ENCODE measurements at places on chromosomes 13 and 19.

DNA sequence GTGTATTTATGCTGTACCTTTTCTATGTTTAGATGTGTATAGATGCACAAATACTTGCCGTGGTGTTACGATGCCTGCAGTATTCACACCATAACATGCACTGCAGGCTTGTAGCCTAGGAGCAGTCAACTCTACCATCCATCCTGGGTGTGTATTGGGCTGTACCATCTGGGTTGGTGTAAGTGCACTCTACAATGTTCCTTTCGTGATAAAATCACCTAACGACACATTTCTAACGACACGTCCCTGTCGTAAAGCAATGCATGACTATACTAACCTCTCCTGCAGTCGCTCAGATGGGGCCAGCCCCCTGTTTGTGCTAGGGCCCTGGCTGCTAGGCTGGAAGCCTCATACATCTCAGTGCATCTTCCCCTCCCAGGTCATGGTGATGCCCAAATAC, 18.4 kb downstream of the CD177 start:
- DNase-seq, result no peak

- DNase-seq, result no peak
Measured at GRCh38 chr13:37046062-37046461, 13.4 kb downstream of the SUPT20H start.

DNA sequence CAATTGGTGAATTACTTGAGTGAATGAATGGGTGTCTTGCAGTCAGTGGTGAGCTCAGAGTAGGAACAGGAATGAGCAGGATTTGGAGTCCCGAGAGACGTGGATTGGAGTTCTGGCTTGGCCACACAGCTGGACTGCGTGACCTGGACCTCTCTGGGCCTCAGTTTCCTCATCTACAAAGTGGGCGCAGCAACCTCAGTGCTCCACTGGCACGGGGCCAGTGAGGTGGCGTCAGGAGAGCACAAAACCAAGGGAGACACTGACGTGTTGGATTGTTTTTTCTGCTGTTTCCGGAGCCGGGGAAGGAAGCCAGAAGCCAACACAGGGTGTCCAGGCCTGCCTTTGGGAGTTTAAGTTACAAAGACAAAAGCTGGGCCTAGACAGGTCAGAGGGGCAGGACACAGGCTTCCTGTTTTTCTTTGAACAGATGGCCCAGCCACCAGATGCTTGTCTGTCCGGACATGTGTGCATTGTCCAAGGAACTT, 6.5 kb upstream of the DOCK6 start:
- DNase-seq, result peak; percentile 86

GRCh38 chr13:98293103-98293502, 116.0 kb upstream of the RNF113B start:
- DNase-seq, result no peak

DNA sequence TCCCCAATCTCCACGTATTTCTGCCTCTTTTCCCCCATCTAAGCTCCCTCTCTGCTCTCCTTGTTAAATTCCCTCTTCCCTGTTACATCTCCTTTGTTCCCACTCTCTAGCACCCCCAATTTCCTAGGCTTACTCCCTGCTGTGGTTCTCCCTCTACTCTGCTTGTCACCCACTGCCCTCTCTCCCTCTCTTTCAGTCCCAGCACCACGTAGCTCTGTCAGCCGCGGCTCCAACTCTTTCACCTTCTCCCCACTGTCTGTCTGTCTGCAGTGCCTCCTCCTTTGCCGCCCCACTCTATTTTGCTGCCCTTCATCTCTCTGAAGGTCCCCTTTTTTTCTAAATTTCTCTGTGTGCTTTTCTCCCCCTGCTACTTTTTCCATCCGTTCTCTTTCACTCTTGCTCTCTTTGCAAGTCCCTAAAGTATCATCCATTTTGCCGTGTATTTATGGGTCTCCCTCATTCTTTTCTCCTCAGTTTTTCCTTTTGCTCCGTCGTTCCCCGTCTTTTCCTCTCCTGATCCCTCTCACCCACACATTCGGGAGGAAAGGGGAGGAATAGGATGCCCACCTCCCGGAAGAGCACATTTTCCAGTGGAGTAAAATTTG, 937 bp downstream of the ZNF841 start:
- DNase-seq, result no peak

Measured in astrocyte of the spinal cord (primary cell).